ENCODE measurements at places on chromosomes 4 and X.

GRCh38 chr4:125956276-125956675, 641.5 kb downstream of the FAT4 start:
- no peak for DNase-seq

- DNase-seq, result no peak
Observed at GRCh38 chr4:12636191-12636590, 847.9 kb downstream of the RAB28 start.

GRCh38 chr4:3406021-3406420, 35.7 kb upstream of the HGFAC start:
- no peak for DNase-seq

DNA sequence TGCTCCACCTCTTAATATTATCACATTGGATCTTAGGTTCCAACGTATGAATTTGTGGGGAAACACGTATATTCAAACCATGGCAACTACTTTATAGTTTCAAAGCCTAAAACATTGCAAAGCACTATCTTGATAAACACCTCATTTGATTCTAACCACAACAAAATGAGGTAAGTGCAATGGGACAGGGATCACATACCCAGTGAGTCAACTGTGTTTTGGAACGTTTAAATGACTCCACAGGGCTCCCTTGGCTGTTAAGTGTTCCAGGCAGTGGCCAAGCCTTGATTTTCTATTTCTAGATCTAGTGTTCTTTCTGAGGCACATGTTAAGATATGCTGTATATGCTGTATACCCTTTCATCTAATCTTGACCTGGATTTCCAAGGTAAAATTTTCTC, 54.5 kb upstream of the C1QTNF7 start:
- DNase-seq, result no peak

GRCh38 chr4:99208719-99209075, 10.3 kb downstream of the ADH6 start:
- DNase-seq, result no peak

GRCh38 chrX:28329156-28329555, 258.1 kb upstream of the IL1RAPL1 start:
- no peak for DNase-seq

DNA sequence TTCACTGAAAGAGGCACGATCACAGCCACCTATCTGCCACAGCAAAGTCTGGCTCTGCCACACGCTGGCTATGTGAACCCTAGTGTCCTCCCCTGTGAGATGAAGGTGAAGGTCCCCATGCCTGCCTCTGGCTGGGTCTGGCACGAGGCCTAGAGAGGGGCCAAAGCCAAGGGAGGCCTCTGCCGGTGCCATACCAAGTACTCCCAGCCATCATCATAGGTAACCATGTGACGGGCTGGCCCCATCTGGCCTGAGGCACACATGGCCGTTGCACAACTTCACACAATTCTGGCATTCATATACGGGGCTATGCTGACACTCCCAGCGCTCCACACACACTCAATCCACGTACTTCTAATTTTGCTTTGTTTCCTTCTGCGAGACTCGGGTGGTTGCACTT, 15.3 kb downstream of the NOP14 start:
- no peak for DNase-seq

DNA sequence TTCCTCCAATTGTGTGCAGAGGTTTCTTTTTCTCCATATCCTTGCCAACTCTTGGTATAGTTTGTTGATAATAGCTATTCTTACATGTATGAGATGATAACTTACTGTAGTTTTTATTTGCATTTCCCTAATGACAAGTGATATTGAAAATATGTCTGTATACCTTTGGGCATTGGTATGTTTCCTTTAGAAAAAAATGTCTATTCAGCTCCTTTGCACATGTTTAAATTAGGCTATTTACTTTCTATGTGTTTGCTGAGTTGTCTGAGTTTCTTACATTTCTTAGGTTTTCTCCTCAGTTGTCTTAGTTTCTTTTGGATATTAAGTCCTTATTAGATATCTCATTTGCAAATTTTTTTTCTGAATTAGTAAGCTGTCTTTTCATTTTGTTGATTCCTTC, 487.3 kb upstream of the EPHA5 start:
- no peak for DNase-seq

GRCh38 chrX:1561164-1561563, 24.2 kb upstream of the P2RY8 start:
- no peak for DNase-seq

DNA sequence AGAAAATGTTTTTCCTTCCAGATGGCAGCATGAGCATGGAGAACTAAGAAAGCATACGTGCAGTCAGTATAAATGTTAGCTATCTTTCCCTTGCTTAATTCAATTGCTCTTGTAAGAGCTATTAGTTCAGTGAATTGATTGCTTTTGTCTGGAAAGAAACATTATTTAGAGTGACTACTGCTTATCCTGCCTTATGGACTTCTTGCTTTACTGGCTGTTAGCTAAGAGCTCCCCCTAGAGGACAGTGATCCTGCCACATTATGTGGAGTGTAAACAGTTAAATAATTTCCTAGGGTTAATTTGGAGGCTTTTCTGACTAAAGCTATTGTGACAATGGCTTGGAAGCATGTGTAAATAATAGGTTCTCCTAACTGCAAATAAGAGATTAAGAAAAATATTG, 1402.4 kb downstream of the FAM133A start:
- DNase-seq, result no peak

GRCh38 chr4:23001478-23001877, 308.7 kb downstream of the GBA3 start:
- DNase-seq, result no peak

GRCh38 chrX:150161193-150161592, 201.9 kb upstream of the MAMLD1 start:
- no peak for DNase-seq

DNA sequence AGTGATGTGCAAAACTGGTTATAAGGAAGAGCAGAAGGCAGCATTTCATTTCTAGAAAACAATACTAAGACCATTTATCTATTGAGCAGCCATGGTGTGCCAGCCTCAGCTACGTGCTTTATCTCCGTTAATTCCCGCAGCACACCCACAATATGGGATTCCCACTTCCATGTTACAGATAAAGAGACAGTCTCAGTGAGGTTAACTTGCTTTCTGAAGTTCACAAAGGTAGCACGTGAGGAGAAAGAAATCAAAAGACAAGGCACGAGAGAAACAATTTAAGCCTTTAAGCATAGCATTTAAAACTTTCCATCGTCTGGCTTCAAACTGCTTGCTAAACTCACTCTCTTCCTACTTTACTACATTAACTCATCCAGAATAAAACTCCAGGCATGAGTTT, 8.0 kb upstream of the RPL34 start:
- no peak for DNase-seq

GRCh38 chrX:130330706-130331105, 9.0 kb upstream of the SLC25A14 start:
- DNase-seq, result peak; percentile 8

DNA sequence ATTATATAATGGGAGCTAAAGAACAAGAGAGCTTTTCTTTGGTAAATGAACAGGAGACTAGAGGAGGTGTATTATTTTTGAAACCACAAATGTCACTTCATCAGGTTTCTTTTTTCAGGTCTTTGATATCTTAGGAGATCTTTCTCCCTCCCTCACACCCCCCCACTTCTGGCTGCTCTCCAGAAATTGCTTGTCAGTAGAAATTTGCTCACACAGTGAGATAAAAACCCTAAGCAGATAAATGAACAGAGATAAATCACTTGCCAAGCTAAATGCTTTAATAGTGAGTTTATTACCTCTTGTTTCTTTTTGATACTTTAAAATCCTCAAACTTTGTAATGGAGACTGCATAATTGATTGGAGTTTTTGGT, 421.2 kb upstream of the TENM3 start:
- no peak for DNase-seq

GRCh38 chr4:53480909-53481308, 103.5 kb downstream of the FIP1L1 start:
- no peak for DNase-seq

- no peak for DNase-seq
Observed at GRCh38 chr4:109699553-109700225, 3.6 kb downstream of the CASP6 start.

DNA sequence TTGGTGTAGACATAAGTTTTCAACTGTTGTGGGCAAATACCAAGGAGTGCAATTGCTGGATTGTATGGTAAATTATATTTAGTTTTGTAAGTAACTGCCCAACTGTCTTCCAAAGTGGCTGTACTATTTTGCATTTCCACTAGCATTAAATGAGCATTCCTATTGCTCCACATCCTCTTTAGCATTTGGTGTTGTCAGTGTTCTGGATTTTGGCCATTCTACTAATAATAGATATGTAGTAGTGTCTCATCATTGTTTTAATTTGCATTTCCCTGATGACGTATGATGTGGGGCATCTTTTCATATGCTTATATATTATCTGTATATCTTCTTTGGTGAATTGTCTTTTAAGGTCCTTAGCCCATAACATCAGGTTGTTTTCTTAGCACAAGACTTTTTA, 17.3 kb downstream of the PGAM4 start:
- no peak for DNase-seq

- no peak for DNase-seq
Observed at GRCh38 chr4:2824329-2824835, 19.3 kb upstream of the ADD1 start.

DNA sequence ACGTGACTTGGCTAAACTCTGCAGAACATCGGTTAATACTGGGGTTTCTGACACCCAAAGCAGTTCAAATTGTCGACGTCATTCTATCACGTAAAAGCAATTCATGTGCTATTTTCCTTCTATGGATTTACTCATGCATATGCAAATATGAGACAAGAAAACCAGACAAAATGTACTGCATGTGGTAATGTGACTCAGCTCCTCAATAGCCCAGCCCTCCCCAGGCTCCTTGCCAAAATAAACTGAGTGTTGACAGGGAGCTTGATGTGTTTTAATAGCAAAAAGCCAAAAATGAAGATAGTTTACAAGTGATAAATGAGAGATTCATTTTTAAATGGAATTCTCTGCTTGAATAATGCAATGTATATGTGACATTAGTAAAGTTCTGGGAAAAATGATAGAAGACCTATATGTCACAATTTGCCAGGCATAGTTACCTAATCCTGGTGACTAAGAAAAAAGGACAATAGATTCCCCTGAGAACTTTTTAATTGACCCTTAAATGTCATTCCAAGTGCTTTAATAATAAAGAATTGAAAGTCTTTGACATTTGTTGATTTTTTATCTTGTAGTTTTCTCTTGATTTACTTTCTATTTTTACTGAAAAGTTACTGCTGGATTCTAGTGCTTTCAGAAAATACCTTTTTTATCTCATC, 1700.6 kb upstream of the TENM3 start:
- DNase-seq, result no peak

DNA sequence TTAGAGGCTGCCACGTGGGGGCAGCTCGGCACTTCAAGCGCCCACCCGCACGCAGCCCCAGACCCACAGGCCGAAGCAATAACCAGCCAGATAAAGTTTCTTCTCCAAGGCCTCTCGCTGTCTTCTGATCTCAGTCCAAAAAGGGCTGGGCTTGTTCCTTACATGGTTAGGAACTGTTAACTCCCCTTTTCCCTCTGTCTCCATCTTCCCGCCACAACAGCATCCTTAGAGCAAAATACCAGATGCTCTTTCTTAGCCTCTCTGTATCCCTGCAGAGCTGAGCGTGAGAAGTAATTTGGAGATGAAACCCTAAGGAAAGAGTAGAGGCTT, 23.4 kb upstream of the KIAA1210 start:
- DNase-seq, result no peak

DNA sequence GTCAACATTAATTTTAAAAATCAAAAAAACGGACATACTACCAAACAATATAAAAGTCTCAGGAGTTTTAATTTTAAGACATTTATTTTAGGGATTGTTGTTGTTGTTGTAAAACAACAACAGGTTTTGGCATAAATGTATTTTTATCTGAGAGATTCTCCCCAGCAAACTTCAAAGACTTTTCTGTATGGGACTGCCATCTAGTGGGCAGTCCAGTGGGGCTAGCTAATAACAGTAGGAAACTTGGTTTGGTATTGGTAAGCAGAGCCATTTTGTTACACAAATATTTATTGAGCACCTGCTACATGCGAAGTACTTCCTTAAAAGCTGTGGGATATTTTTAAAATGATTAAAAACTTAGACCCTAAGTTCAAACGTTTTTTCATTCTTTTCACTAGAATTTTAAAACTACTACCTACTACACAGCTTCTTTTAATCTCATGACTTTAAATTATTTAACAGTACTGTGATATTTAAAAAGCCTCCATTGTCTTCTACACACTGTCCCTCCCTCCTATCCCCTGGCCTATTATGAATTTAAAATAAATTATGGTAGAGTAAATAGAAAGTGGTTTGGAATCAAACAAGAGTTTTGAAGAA, 1028.4 kb upstream of the INTU start:
- no peak for DNase-seq

DNA sequence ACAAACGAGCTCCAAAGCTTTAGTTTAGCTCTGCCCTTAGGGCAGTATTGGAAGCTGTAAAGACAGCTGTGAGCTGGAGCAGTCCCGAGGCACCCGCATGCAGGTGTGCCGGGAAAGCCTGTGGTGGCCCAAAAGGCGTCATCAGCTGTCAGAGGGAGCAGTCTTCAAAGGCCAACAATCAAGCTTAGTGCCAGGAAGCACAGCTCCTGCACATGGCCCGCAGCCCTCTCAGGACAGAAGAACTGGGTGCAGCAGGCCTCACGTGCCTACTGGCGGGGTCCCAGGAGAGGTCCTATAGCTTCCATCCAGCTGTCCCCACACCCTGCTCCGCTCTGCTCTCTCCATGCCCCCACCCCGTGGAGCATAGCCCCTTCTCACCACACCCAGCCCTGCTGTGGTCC, 92.2 kb upstream of the TRIM2 start:
- peak; percentile 62 for DNase-seq

DNA sequence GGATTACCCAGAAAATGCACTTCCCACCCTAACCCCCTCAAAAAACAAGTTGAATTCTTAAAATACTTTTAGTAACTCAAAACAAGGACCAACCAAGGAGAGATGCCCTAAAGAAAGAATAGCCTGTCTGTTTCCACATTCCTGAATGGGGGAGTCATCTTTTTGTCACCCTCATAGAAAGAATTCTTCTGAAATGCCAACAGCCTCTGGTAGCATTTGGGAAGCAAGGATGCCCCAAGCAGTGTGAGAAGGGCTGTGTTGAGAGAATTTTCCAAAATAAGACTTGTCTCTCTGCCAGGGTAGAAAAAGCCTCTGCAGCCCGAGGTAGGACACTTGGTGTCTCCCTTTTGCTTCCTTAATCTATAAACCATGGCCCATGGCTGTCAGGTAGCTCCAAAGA, 173.1 kb upstream of the VCX3A start:
- no peak for DNase-seq
